ENCODE measurements at places on chromosomes 13 and 19. TPM values are rescaled to one million over a fixed set of nuclear protein-coding genes. Genes with fewer than 3 reads are reported as not detected.

GRCh38 chr13:28173793-28174192 lies 35.4 kb downstream of the PAN3 start:
- no peak overlapping the region for H3K27ac ChIP-seq
- H3K4me3 ChIP-seq: no peak overlapping the region
- H3K27me3 ChIP-seq: no peaks in the 10 kb centered on the region
- H3K36me3 ChIP-seq: no peaks in the 10 kb centered on the region
- DNase-seq: no peak
- H3K4me1 ChIP-seq: no peaks in the 10 kb centered on the region

DNA sequence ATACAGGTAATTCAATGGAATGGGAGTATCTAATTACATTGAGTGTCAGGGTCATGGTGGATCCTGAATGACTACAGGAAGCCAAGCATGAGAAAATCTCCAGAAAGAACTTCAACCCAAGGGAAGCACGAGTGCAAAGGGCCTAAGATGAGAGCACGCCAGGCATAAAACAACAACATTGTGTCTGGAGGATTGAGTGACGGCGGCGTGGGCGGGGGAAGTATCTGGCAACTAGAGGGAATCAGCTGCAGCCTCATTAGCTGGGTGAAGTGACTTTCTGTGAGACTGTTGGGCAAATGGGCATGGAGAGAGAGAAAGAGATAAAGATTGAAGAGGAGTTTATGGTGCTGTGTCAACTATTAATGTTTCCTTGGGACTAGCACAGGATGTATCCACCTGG lies 194.3 kb downstream of the GPC6 start:
- no peak overlapping the region for H3K27ac ChIP-seq
- no peak overlapping the region for H3K4me3 ChIP-seq
- DNase-seq: no peak
- H3K36me3 ChIP-seq: no peaks in the 10 kb centered on the region
- H3K27me3 ChIP-seq: no peaks in the 10 kb centered on the region

DNA sequence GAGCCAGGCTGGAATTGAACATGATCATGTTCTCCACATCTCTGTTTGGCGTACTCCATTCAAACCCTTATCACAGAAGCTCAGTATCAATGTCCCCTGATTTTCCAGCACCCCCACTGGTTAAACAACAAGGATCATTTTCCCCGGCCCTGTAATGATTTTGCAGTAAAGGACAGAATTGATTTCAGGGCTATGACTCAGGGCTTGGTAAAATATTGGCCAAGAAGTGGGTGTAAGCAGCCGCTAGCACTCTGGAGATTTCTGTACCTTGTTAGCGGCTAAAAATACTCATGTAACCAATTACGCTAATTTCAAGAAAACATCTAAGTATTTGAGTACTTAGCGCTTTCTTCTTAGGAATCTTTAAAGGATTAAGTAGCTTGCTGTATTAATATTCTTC lies 69.5 kb upstream of the FNDC3A start:
- no peak overlapping the region for H3K27ac ChIP-seq
- no peaks in the 10 kb centered on the region for H3K4me1 ChIP-seq
- no peak for DNase-seq
- no peaks in the 10 kb centered on the region for H3K27me3 ChIP-seq

DNA sequence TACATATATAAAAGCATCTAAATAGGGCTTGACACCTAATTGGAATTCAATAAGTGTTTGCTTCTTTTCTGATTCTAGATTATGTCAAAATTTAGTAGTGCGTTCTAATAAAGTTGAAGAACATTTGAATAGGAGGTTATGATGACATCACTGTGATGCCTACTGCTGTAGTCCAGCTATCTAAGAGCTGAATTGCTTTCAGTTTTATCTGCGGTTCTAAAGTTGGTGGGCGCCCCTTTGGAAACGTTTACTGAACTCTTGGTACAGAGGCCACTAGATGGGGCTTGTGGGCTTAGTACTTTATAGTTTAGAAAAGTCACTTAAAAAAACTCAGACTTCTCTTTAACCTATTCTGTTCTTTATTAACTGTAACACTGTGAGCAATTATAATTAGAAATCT lies 776.9 kb downstream of the GPC5 start:
- H3K27me3 ChIP-seq: no peaks in the 10 kb centered on the region
- DNase-seq: no peak
- no peak overlapping the region for H3K4me3 ChIP-seq
- H3K27ac ChIP-seq: no peak overlapping the region
- no peaks in the 10 kb centered on the region for H3K36me3 ChIP-seq

- H3K27ac ChIP-seq: no peak overlapping the region
- no peaks in the 10 kb centered on the region for H3K36me3 ChIP-seq
- no peak overlapping the region for H3K4me3 ChIP-seq
- no peak for DNase-seq
- H3K4me1 ChIP-seq: no peaks in the 10 kb centered on the region
Measured at GRCh38 chr19:41000310-41000737, 9.2 kb downstream of the CYP2B6 start.

ICAM5 gene
- 0.21 TPM for total RNA-seq

DNA sequence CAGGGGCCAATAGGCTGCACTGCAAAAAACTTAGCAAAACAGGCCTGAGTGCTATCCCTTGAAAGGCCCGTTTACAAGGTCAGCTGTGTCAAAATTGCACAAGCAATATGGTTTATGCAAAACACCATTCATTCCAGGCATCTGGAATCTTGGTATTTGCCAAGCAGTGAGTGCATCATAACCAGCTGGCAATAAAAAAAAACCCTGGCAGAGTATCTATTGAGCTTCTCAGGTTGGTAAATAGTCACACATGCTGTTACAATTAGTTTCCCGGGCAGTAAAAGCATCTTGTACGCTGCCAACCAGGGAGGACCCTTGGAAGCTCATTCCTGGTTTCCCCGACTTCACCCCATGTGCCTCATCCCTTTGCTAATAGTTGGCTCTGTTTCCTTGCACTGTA lies 21.3 kb downstream of the ZNF77 start:
- H3K27ac ChIP-seq: no peak overlapping the region
- H3K4me3 ChIP-seq: no peak overlapping the region
- DNase-seq: no peak
- no peaks in the 10 kb centered on the region for H3K4me1 ChIP-seq
- H3K36me3 ChIP-seq: no peaks in the 10 kb centered on the region

ADM5 gene
- 1.5 TPM for total RNA-seq

DCT gene
- total RNA-seq: 0.59 TPM

DNA sequence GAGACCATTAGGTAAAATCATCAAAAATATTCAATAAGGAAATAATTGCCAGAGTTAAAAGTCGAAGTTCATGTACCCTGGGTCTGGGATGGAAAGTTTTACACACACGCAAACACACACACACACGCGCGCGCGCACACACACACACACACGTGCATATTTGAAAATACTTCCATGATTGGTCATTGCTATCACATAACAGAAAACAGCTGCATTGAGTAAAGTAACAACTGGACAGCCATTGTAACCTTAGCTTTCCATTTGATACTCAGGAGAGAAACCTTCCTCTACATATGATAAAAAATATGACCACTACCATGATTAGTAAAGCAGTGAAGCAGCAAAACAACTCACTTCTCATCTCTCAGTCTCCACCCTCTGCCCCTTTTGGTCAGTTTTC lies 490.0 kb upstream of the SGCG start:
- H3K4me3 ChIP-seq: no peak overlapping the region
- DNase-seq: no peak
- no peaks in the 10 kb centered on the region for H3K36me3 ChIP-seq
- H3K4me1 ChIP-seq: no peaks in the 10 kb centered on the region

GRCh38 chr13:98688373-98688772 lies 64.1 kb downstream of the SLC15A1 start:
- no peaks in the 10 kb centered on the region for H3K4me1 ChIP-seq
- no peaks in the 10 kb centered on the region for H3K27me3 ChIP-seq
- no peak overlapping the region for H3K4me3 ChIP-seq
- no peak for DNase-seq
- H3K36me3 ChIP-seq: no peaks in the 10 kb centered on the region

- DNase-seq: no peak
- H3K4me1 ChIP-seq: no peaks in the 10 kb centered on the region
- no peaks in the 10 kb centered on the region for H3K27me3 ChIP-seq
- H3K27ac ChIP-seq: no peak overlapping the region
Measured at GRCh38 chr13:113342820-113343691, 20.9 kb downstream of the GRTP1 start.

- H3K4me3 ChIP-seq: no peak overlapping the region
- DNase-seq: no peak
Measured at GRCh38 chr19:44779150-44779549, 1.5 kb downstream of the CBLC start.

DNA sequence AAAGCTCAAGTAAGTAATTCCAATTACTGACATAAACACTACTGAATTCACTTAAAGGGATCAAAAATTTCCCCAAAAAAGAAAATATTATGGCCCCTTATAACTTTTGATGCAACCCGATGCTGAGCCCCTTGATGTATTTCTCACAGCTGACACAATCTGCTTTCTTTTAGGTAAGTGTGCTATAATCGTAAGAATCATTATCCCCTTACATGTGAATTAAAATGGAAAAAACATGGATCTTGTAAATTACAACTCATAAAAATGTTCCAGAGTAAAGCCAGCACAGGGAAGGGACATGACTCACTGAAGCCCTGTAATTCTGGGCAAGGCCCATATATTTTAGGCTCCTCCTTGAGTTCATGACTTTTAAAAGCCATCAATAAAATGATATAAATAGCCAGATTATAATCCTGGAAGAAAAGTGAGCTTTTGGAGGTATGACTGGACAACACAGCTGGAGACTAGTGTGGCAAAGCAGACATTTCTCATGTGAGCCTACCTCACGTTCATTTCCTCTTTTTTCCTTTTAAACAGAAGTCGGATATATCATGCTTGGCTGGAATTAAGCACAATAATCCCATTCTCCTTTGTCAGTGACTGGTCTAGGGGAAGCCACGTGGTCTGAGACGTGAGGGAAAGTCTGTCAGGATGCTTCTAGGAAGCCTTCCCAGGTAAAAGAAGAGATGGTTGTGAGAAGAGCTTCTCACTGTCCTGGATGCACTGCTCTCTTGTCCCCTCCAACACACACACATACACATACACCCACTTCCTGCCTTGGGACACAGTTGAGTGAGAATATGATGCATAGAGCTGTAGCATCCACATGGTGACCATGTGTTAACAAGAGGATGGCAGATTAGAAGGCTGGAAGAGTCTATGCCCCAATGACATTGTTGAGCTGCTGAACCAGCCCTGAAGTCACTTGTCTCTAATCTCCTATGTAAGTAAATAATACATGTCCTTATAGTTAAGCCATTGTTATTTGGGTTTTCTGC lies 165.4 kb downstream of the RGCC start:
- no peaks in the 10 kb centered on the region for H3K4me1 ChIP-seq
- no peak overlapping the region for H3K4me3 ChIP-seq
- DNase-seq: no peak
- H3K27ac ChIP-seq: no peak overlapping the region
- no peaks in the 10 kb centered on the region for H3K27me3 ChIP-seq
- no peaks in the 10 kb centered on the region for H3K36me3 ChIP-seq

PGLYRP1 gene
- not detected for total RNA-seq

WDR88 gene
- total RNA-seq: not detected

DNA sequence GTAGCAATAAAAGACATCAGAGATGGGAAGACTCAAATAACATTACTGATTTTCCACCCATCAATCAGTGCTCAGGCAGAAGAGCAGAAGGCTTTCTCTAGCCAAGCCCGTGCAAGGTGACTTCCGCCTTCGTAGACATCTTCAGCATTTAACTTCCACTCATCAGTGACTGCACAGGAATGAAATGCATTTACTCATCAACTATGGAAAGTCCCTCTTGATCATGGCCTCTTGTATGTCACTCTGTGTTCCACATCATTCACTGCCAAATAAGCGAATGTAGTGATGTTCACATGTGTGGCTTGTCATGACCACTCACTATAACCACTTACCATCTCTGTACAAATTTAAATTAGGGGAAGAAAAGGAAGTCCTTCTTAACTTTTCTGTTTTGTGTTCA lies 49.4 kb downstream of the SACS start:
- no peak for DNase-seq
- no peak overlapping the region for H3K27ac ChIP-seq
- no peaks in the 10 kb centered on the region for H3K36me3 ChIP-seq
- H3K4me3 ChIP-seq: no peak overlapping the region

- DNase-seq: no peak
- H3K4me3 ChIP-seq: no peak overlapping the region
- H3K27me3 ChIP-seq: no peaks in the 10 kb centered on the region
- no peak overlapping the region for H3K27ac ChIP-seq
Measured at GRCh38 chr19:49685845-49686332, 3.5 kb upstream of the ADM5 start.

DNA sequence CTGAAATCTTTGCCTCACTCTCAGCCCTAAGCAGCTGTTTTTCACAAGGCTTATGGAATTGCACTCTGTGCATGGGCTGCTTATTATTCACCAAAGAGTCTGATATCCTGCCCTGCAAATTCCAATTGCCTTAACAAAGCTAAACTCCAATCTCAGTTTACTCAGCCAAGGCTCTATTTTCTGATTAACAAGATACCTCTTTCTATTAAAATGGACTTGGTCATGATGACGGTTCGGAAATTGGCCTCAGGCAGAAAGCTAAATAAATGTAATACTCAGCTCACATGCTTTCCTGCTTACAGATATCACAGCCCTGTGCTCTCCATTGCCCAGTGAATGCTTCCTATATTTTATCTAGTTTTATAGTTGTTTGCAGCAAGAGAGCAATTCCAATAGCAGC lies 1270.8 kb downstream of the PCDH9 start:
- H3K4me3 ChIP-seq: no peak overlapping the region
- no peaks in the 10 kb centered on the region for H3K36me3 ChIP-seq
- no peaks in the 10 kb centered on the region for H3K27me3 ChIP-seq
- no peak overlapping the region for H3K27ac ChIP-seq

GRCh38 chr19:3576696-3577443 lies 4.1 kb downstream of the HMG20B start:
- H3K27me3 ChIP-seq: no peaks in the 10 kb centered on the region
- peak overlapping the region; percentile 57 for H3K27ac ChIP-seq
- H3K36me3 ChIP-seq: peaks cover 2% of the 10 kb centered on the region
- peak overlapping the region; percentile 10 for H3K4me3 ChIP-seq

GRCh38 chr13:92805766-92806165 lies 420.8 kb upstream of the GPC6 start:
- H3K36me3 ChIP-seq: no peaks in the 10 kb centered on the region
- peak overlapping the region; percentile 24 for H3K4me3 ChIP-seq
- H3K27me3 ChIP-seq: no peaks in the 10 kb centered on the region
- peaks cover 28% of the 10 kb centered on the region for H3K4me1 ChIP-seq

DNA sequence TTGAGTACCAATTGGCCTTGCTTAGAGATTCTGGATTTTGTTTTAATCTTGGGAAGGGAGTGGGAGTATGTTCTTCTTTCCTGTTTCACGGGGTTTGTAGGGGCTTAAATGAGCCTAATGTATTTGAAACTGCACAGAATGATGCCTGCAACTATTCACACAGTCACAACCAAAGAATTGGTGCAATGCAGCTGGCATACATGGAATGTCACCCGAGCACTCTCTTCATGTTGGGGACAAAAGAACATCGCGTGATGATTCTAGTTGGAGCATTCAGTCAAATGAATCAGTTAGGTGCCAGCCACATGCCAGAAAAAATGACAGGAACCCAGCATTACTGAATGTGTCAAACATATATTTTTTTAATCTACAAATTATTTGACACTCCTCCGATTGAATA lies 22.1 kb downstream of the STARD13 start:
- no peaks in the 10 kb centered on the region for H3K36me3 ChIP-seq
- DNase-seq: no peak
- H3K27ac ChIP-seq: peak overlapping the region; percentile 58
- H3K27me3 ChIP-seq: no peaks in the 10 kb centered on the region
- peaks cover 71% of the 10 kb centered on the region for H3K4me1 ChIP-seq

- H3K4me3 ChIP-seq: no peak overlapping the region
- H3K4me1 ChIP-seq: no peaks in the 10 kb centered on the region
- no peak overlapping the region for H3K27ac ChIP-seq
- no peaks in the 10 kb centered on the region for H3K36me3 ChIP-seq
- no peak for DNase-seq
- H3K27me3 ChIP-seq: no peaks in the 10 kb centered on the region
Measured at GRCh38 chr13:55654243-55654642, 1486.5 kb upstream of the PRR20A start.

Data from tibial nerve (tissue), 4 donors.